Cardiac fibroblast (primary cell): ENCODE measurements at places on chromosomes 5 and 9.

- DNase-seq = peak; percentile 40
Measured at GRCh38 chr5:167634432-167634831, 657.0 kb upstream of the WWC1 start.

DNA sequence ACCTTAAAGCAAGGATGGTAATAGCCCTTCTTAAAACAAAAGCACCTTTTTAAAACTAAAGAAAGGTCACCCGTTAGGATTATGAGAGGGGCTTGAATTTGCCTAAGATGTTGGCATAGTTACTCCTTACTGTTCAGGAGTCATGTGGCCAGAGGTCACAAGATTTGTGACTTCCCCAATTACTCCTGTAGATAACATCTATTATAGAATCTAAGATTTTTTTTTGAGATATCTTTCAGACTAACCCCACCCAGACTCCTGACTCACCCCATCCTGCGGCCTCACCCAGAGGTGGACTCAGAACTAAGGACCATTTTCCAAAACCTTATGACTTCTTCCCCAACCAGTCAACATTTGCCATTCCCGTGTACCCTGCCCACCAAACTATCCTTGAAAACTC, 2.4 kb downstream of the CD180 start:
- DNase-seq = no peak

- DNase-seq = no peak
Measured at GRCh38 chr5:173718469-173718868, 102.0 kb upstream of the BOD1 start.

DNA sequence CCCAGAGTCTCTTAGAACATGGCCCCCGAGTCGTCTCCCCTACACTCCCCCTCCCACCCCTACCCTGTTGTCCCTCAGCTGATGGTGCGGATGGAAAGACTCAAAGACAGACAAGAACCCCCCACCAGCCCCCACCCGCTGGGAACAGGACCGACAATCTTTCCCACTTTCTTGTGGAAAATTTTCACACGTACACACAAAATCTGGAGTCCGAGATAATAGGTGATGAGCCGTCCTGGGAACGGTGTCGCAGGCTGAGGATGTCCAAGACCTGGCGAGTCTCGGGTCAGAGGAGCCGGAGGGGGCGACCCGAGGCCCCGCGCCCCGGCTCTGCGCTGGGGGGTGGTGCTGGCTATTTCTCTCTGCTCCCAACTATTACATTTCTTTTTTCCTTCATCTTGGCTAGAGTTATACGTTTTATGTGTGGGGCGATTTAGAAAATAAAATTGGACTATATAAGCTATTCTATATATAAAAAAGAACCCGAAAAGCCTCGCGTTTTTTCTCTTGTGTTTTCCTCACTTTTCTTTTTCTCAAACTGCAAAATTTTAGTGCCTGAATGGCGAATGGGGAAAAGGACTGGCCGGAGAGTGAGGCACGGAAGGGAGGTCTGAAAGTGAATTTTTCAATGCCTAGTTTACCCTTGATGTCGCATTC, 188.8 kb downstream of the MEF2C start:
- DNase-seq = no peak

DNA sequence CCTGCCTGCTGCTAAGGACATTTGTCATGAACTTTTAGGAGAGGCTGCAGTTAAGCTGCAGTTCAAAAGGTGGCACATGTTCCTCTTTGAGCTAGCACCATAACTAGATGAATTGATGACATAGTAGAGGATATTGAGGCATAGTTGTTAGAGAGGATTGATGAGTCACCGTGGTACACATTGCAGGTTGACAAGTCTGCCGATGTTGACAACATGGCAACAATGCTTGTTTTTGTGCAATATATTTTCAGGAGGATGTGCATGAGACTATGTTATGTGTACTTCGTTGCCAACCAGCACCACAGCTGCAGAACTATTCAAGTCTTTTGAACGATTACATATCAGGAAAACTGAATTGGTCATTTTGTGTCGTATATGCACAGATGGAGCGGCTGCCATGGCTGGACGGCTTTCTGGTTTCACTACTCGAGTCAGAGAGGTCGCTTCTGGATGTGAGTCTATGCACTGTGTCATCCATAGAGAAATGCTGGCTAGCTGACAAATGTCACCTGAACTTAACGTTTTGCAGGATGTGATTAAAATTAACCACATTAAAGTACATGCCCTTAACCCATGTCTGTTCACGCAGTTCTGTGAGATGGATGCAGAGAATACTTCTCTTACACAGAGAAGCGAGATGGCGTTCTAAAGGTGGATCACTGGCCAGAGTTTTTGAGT, 24.2 kb downstream of the ANP32B start:
- DNase-seq = no peak

DNA sequence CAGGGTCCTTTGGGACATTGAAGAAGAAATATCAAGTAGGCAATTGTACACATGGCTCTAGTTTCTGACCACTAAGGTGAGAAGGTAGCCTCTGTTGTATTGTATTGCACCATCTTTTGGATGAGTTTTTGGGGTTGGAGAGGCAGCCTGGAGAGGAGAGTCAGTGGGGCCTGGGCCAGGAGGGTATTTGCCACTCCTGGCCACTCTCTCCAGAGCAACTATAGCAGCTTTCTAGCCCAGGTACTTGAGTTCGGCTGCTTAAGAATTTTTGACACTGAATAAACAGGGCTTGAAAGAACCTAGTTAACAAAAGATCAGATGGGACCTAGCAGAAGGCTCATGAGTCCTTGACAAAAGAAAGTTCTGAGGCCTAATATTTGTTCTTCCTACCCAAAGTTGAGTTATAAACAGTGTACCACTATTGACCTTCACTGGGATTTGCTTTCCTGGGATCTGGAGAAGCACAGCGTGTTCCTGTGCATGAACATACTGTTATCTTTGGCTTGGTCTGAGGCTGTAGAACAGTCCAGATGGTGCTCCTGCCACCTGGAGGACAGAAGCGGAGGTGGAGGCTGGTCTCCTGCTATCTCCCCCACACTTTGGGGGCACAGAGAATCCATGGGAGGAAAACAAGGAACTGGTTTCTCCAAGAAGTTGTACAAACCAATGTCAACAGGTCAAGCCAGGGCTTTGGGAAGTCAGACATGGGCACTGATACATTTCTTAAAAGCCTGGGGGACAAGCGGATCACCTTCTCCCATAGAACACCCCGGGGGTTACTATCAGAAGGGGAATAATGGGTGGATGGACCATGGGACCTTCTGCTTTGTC, 110.4 kb upstream of the LIFR start:
- peak; percentile 76 for DNase-seq

DNA sequence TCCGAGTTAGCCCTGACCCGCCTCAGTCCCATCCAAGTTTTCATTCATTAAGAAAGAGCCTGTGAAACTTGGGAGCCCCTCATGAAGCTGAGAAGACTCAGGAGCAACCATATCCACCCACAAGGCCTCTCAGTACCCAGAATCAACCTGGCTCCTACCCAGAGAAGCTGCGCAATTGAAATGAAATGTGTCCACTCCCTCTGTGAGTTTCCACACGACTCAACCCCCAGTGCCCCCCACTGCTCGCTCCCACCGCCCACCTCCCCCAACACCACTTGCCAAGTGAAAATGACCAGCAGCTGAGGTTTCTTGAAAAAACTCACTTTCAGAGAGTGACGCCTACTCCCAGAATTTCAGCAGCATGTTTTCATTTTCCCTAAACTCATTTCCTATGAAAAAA, 104.6 kb downstream of the CDK5RAP2 start:
- DNase-seq = peak; percentile 88

DNA sequence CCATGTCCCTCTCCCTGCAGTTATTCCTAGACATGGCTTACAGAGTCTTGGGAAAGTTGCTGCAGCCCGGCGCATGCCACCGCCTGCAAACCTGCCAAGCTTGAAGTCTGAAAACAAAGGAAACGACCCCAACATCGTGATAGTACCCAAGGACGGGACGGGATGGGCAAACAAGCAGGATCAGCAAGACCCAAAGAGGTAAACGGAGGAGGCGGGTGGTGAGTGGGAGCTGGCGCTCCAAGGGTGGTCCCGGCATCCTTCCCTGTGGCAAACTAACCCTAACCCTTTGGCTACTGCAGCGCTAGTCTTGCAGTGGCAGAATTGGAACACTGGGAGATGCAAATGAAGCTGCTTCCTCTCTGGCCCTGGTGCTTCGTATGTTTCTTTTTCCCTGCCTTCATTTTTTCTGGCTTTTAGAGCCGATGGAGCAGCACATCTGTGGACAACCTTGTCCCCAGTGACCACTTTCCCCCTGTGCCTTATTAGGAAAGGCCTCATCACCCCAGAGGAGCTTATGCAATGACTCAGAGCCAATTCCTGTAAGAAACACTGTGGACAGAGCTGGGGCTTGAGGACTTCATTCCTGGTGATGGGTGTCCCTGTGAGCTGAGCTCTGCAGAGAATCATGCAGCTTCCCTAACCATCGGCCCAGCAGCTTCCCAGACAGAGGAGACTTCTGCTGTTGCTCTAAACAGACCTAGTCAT, 38.9 kb downstream of the PRRC2B start:
- peak; percentile 92 for DNase-seq

DNA sequence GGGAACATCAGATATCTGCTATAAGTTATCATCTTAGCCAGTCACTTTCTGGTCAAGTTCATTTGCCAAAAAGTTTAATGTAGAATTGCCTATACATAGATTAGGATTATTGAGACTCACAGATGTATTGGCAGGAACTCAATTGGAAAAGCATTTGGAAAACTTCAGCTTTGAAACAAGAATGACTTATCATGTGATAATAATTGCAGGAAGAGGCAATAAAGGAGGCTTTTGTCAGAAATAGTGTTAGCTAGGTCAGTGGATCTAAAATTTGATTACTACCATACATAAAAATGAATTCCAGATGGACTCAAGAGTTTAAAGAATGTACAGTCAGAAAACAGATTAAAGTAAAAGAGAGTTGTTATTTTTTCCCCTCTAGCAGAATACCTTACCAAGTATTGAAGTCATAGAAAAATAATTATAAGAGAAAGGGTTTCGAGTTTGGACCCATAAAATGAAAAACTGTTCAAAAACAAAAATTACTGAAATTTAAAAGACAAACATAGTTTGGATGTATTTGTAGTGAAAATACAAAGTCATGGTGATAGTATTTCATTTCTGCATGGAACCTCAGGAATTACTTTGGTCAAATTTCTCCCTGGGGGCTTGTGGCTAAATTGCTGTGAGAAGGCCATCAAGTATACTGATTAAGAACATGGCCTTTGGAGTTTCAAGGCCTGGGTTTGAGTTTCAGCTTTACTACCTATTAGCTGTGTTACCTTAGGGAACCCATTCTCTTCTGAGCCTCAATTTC, 159.9 kb downstream of the TMEM38B start:
- no peak for DNase-seq

DNA sequence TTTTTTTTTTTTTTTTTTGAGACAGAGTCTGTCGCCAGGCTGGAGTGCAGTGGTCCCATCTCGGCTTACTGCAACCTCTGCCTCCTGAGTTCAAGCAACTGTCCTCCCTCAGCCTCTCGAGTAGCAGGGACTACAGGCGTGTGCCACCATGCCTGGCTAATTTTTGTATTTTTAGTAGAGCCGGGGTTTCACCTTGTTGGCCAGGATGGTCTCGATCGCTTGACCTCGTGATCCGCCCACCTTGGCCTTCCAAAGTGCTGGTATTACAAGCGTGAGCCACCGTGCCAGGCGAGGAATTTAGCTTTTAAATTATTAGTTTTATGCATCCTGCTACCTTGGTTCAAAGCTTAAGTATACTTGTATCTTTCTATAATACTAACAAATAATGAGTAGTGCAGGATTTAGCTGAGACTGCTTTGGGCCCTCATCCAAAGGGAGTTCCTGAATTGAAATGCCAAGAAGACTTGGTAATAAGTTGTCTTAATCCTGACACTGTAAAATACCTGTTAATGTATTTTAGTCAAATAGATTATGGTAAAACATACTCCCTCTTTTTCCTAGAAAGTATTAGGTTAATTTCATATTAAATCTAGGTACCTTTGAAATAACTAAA, 5.0 kb downstream of the CDC42SE2 start:
- DNase-seq = peak; percentile 19

GRCh38 chr9:35172878-35173277, 11.1 kb downstream of the UNC13B start:
- DNase-seq = no peak

DNA sequence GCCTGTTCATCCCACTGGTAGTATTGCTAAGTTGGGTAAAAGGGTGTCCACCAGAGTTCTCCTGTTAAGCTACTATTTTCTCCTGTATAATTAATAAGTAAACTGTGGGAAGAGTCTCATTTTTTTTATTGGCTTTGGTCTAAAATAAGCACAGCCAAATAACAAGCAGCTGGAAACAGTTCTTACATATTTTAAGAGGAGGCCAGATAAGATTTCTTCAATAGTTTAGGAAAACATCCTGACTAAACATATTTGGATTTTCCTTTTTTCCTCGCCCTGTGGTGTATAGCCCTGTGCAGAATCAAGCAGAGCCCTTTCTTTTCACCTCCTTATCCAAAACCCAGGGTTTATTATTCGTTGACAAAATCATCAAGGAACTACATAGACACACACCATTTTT, 122.2 kb upstream of the ZNF608 start:
- no peak for DNase-seq

DNA sequence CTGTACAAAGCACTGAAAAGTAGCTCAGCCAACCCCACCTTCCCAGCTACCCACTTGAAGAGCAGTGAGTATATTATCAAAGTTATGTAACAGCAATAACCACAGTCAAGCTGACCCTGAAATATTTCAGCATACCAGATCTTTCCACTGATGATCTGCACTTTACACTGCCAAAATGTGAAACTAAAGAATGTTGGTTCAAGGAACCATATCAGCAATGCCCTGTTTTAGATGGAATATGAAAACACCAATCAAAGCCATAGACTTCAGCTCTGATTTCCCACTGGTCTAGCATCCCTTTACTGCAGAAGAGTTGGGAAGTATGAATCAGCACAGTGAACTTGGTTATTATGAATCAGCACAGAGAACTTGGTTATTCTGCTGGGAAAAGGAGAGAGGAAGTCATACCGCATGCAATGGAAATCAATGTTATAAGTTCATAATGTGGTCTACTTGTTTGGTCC, 20.0 kb downstream of the CEMIP2 start:
- DNase-seq = peak; percentile 90

DNA sequence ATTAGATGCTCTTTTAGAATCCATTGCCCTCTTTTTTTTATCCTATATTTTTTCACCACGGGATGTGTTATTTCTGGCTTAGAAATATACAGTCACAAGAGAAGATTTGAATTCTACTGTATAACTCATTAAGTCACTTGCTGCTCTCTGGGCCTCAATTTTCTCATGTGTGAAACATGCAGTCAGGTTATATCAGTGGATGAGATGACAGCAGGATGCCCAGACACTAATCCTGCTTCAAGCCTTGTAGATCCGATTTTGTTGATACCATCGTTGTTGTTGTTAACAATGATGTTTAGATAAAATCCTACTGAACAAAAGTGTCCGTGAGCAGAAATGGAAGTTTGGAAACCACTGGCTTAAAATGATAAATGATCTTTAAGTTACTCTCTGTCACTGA, 421.9 kb upstream of the DMAC1 start:
- DNase-seq = no peak

DNA sequence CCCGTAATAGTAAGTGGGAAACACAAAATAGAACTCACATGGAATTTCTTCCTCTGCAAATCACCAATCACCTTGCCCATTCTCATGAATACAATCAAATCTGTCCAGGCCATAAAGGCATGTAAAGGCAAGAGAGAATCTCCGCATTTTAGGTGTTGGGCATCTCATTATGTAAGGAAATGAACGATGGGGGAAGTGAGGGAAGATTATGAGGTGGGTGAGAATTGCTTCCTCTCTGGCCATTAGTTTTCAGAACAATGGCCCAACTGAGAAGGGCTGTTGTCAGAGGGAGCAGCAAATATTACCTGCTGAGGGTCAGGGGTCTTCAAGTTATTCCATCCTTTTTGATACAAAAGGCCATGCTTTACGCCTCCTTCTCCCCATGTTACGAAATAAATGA, 455.1 kb downstream of the ARHGEF28 start:
- DNase-seq = no peak

- no peak for DNase-seq
Measured at GRCh38 chr9:70257502-70257901, 1.3 kb upstream of the SMC5 start.
